Stimulated activated naive CD8-positive, alpha-beta T cell treated with anti-CD3 and anti-CD28 coated beads, Interleukin-15, amount 100 ng/mL, for 72 hours (primary cell): ENCODE measurements at places on chromosomes 1 and 21.

DNA sequence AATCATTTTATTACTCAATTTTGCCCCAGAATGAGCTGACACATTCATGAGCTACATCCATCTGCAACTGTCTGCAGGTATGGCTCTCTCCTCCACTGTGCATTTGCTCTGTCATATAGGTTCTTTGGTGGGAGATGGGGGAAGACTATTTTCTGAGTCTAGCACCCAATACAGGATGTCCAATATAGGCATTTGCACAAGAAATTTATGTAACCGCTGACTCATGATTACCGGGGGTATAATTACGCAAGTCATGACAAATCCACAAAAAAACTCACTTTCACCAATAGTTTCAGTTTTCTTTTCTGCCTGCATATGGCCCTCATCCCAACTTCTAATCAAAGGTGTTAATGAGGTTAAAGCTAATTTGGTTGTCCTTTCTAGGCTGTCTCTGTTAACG lies 17.5 kb upstream of the VSIG8 start:
- no peak for DNase-seq

DNA sequence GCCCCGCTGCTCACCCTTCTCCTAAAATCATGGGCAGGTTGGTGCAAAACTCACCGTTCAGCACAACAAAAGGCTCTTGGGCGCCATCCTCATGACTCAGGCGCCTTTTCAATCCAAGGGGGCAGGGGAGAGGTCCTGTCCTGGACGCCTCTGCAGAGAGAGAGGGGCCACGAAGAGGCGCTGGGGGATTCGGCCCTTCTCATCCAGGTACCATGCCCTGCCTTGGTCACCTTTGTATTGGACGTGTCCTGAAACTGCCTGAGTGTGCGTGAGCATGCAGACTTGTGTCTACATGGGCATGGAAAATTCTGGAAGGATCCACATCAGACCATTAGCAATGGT lies 53.5 kb downstream of the SLC37A1 start:
- DNase-seq: no peak

DNA sequence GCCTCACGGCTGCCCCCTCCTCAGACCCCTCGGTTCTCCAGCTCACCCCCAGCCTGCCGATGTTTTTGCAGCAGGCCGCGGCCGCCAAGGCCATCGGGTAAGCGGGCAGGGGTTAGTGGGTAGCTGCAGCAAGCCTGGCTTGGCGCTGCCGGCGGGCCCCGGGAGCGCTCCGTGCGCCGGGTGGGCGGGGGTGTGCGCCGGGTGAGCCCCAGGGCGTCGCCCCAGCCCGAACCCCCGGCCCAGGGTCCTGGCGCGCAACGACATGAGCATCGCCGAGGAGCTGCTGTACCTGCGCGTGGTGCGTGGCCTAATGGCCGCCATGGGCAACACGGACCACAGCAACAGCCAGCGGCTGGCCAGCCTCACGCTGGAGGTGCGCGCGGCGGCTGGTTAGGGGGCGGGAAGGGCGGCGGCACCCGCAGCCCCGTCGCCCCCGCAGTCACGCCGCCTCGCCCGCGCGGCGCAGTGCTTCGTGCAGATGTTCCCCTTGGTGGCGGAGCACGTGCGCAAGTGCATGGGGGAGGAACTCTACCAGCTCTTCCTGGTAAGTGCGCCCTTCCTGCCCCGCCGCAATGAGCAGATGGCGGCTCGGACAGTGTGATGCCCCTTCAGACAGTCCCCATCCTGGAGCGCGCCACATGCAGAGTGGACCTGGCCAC lies 6.5 kb downstream of the RNU5D-1 start:
- no peak for DNase-seq

GRCh38 chr21:38834725-38835124 lies 29.0 kb downstream of the ETS2 start:
- no peak for DNase-seq

DNA sequence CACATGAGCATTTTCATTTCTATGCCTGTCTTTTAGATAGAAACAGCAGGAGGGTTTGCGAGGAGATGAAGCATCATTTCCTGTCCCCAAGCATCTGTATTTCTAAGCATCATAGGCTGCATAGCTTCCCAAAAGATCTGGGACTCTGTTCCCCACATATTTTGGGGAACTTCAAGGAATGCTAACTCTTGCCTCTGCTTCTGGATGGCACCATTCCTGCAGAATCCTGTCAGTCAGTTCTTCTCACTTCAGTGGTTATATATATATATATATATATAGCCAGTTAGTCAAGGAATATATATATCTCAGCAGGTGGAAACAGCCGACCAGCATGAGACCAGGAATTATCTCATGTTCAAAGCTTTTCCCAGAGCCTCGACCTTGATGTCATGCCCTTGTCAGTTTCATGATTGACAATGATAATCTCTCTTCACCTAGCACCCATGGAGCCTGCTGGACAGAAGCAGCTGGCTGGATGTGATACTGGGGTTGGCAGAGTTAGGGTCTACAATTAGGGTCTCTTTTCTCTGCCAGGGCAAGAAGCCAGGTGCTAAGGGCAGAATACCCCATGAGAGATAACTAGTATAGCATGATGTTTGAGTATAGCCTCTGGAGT lies 2.4 kb downstream of the PFKFB2 start:
- DNase-seq: no peak

GRCh38 chr1:194717941-194718340 lies 1531.5 kb upstream of the B3GALT2 start:
- DNase-seq: no peak

- DNase-seq: no peak
These were observed 583.2 kb upstream of the B3GALT2 start for GRCh38 chr1:193769651-193770050.

DNA sequence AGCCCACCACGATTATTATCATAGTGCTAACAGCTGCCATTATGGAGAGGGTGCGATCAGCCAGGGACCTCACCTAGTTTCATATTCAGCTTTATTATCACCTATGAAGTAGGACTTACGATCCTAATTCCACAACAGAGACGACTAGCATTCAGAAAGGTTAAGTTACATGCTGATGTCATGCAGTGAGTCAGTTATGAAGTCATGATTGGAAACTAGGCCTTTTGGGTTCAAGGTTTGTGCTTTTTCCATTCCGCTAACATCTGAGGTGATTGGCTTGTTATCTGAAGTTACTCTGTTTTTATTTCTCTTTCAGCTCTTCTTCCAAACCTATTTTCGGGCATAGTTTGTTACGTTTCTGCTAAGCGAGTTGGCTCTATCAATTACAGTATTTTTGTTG lies 251.1 kb downstream of the CAMTA1 start:
- DNase-seq: no peak

DNA sequence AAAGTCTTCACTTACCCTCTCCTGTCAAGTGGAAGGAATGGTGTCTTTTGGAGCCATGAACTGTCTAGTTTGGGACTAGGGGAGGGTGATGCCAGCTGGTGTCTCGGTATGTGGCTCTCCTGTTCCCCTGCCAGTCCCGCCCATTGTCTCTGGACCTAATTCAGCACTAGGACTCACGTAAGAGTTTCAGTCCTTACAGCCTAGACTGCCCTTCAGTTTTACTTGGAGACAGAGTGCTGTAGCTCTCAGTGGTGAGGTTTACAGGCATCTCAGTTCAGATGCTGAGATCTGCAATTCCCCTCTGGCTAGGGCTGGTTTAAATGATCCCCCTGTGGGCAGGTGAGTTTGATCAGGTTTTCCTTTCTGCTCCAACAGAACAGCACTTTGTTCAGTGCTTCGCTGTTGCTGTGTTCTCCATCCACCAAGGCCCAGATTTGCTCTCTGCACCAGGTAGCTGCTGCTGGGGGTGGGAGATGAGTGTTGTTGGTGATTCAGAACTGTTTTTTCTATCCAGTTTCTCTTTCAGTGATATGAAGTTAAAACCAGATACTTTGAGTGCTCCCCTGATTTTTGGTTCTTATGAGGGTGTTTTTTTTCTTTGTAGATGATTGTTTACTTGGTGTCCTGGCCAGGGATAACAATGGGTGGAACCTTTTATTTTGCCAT lies 198.3 kb upstream of the RNPC3 start:
- no peak for DNase-seq

DNA sequence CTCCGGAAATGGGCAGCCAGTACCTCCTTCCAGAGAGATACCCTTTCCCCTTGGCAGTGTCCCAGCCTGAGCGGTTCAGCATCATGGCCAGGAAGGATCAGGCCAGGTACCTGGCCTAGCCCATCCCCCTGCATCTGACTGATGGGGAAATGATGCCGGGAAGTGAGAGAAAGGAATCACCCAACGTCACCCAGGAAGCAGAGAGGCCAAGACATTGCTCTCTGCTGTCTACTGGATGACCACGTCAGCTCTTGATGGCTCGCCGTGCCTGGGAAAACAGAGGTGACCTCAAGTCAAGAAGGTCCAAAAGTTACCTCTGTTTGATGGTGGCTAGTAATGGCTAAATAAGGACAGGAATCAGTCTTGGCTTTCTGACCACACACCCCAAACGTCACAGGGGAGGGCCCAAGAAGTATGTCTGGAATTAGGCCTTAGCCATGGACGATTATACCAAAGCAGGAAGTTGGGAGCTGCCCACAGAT lies 79.0 kb downstream of the MRPL37 start:
- no peak for DNase-seq
